ENCODE measurements at places on chromosomes 16 and 17.

- DNase-seq = no peak
Observed at GRCh38 chr17:10477701-10478100, 8.3 kb upstream of the MYH4 start.

GRCh38 chr16:7979448-7980132, 610.7 kb downstream of the TMEM114 start:
- no peak for DNase-seq

GRCh38 chr17:3049705-3050295, 13.6 kb downstream of the OR1D5 start:
- DNase-seq = no peak

- DNase-seq = no peak
Observed at GRCh38 chr17:2707721-2708584, 3.6 kb downstream of the CLUH start.

DNA sequence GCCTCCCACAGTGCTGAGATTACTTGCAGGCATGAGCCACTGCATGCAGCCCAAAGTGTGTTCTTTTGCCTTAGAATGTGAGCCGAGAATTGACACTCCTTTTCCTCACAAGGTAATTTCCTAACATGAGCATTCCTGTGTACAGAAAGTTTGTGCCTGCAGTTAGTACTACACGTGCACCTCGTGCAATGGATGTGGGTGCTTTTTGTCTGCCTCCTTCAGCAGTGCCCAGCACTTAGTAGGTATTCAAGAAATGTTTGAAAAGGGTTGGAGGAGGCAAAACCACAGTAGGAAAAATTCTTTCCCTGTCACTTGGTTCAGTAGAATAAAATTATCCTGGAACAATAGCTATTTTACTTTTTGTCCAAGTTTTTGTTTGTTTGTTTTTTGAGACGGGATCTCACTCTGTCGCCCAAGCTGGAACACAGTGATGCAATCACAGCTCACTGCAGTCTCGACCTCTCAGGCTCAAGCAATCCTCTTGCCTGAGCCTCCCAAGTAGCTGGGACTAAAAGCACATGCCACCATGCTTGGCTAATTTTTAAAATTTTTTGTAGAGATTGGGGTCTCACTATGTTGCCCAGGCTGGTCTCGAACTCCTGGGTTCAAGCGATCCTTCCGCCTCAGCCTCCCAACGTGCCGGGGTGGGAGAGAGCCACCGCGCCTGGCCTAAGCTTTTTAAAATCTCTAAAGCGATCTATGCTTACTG, 2.4 kb downstream of the NDE1 start:
- no peak for DNase-seq

DNA sequence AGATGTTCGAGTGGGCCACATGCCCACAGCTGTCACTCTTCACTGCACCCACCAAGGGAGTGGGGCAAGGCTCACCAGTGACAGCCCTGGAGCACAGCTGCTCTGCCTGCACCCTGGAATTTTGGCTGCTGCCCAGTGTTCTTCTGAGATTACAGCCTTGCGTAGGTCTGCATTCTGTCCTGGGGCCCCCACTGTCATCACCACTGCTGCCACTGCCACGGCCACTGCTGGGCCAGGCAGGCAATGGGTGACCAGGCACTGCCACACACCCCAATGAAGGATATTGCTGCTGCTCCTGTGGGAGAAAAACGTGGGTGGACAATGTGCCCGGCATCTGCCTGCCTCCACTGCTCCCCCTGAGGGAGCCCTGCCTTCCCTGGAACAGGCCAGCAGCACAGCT, 1717.0 kb downstream of the TP53TG3F start:
- DNase-seq = no peak

DNA sequence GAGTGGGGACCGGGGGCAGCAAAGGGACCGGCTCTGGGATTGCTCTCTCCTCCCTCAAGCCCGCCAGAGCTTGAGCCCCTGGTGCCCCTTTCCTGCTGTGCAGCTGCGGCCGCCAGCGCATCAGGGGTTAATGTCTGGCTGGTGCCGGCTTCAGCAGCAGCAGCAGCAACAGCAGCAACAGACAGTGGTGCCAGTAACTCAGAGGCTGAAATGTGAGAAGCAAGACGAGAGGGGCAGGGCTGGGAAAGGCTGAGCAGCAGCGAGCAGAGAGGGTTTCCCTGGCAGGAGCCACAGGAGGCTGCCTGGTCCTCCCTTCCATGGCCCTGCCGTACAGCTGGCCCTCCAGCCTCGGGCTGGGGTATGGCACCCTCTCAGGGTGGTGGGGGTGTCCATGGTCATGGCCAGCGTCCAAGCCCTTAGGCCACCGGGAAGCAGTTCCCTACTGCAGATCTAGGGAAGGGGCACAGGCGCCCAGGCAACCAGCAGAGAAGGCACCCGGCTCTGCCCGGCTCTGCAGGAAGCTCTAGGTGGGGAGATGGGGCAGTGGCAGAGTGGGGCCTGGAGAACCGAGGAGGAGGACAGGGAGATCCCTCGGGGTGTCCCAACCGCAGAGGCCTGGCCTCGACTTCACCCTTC, 21.1 kb upstream of the TFAP4 start:
- no peak for DNase-seq

GRCh38 chr17:72572604-72573491, 452.0 kb downstream of the SOX9 start:
- no peak for DNase-seq

All from activated T-helper 1 cell treated with anti-CD3 and anti-CD28 coated beads, Interleukin-2, amount 50 U/mL, for 16 hours (primary cell).